ENCODE measurements at places on chromosomes 5 and 9.

DNA sequence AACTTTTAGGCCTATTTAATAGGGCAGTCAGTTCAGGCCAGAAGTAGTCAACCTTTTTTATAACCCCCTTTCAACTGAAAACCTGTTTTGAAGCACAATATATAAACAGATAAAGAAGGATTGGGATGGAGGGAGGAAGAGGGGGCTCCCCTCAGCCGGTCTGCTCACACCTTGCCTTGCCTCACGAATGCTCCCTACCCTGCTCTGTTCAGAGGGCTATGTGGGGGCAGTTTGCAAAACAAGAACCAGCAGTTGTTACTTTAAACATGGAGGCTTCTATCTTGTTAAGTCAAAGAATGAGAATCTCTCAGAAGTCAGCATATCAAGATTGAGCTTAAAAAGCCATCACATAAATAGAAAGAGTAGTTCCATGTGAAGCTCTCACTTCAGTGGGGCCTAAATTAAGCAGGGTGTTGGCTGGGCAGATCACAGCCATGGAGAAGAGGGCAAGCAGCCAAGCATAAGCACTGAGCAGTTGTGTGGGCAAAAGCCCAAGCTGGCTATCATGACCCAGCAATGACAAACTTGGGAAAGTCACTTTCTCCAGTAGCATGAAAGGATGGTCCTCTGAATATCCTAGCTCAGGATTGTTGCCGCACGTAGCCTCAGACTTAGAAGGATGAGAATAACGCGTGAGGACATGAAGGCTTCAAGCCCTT, 70.6 kb downstream of the ALDH1A1 start:
- DNase-seq: no peak

DNA sequence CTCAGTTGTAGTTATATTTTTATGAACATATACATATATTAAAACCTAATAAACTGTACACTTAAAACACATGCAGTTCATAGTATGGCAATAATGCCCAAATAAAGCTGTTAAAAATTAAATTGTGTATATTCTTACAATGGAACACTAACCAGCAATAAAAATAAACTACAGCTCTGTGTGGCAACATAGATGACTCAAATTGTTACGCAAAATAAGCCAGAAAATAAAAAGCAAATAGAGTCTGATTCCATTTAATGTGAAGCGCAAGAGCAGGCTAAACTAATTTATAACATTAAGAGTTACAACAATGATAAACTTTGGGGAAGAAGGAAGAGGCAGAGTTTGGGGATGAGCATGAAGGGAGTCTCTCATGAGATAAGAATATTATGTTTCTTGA, 597.3 kb downstream of the TLE1 start:
- no peak for DNase-seq

GRCh38 chr5:138700581-138701362, 52.5 kb upstream of the CTNNA1 start:
- DNase-seq: no peak

GRCh38 chr9:14535161-14535955, 157.9 kb downstream of the ZDHHC21 start:
- DNase-seq: no peak

DNA sequence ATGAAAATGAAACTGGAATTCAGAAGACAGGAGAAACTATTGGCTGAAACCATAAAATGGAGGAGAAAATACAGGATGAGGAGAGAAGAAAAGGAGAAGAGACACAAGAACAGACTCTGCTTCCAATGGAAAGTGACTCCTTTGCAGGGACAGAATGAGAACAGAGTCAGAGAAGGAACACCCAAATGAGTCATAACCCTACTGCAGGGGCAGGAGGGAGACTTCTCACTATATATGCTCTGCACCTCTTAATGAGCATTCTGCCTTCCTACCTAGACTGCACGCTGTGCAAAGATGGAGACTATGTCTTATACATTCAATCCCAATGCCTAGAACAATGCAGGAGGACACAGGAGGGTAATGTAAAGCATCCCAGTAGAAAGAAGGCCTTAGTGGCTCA, 2.1 kb downstream of the SAXO1 start:
- DNase-seq: no peak

GRCh38 chr9:110109333-110110092, 98.4 kb downstream of the C9orf152 start:
- no peak for DNase-seq
